ENCODE measurements at places on chromosomes 3 and 15.

GRCh38 chr3:34346656-34347055, 548.2 kb downstream of the PDCD6IP start:
- no peak for DNase-seq

DNA sequence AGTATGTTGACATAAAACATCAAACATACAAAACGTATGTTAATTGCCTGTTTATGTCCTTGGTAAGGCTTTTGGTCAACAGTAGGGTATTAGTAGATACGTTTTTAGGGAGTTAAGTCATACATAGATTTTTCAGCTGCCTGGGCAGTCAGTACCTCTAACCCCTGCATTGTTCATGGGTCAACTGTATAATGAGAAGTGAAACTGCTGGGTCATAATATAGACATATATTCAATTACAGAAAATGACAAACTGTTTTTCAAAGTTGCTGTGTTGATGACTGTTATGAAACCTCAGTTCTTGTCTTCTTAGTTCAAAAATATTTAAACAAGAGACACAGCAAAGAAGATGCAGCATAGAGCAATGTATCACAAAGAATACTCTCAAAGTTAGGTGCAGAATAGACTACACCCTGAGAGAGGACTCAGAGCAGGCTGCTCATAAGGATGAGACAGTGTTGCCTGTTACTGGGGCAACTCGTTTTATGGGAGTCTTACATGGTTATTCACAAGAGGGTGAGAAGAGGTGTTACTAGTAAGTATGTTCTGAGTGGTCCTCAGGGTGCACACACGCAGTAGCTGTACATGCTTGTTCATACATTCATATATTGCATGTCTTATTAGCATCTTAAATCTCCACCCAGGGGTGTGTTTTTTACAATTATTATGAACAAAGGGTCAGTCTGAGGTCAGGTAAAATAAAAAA, 53.1 kb upstream of the ADAMTS17 start:
- no peak for DNase-seq

DNA sequence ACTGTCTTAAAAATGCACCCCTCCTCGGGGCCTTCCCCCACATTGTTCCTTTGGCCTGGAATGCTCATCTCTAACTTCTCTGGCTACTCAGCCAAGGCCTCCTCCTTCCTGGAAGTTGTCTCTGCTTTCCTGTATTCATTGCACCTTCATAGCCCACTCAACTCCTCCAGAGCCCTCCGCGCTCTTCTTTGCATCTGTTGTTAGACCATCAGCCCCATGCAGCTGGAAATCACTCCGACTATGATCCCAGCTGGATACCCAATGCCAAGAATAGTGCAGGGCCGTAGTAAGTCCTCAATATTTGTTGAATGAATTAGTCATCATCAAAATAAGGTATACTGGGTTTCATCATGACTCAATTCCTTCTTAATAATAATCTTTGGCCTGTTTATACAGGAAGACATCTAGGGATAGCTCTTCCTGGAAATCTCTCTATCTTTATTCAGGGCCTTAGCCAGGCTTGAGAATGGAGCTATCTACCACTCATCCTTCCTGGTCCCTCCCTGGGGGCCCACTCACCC, 112.7 kb downstream of the SYNPR start:
- DNase-seq: no peak

DNA sequence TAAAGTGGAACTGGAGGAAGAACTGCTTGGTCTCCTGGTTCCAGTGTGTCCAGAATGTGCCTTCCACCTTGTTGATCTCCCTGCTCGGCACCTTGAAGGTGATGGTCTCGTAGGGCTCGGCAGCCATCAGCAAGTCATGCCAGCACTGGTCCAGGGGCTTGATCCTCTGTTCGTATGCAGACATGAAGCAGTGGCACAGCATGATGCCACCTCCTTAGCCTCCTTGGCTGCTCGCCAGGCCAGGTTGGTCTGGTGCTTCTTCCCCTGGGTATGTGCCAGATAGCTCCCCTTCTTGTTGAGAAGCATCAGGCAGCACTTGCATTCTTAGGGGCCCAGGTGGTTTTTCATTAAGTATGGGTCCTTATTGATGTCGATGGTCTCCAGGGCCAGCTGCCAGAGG, 17.8 kb upstream of the TXNRD3 start:
- DNase-seq: no peak

GRCh38 chr15:81336568-81336967, 12.6 kb upstream of the STARD5 start:
- DNase-seq: no peak

- DNase-seq: no peak
These were observed 24.0 kb upstream of the FRMD5 start for GRCh38 chr15:44219073-44219472.

GRCh38 chr3:66195347-66195783, 25.4 kb upstream of the SLC25A26 start:
- DNase-seq: no peak

GRCh38 chr15:90320885-90321278, 31.2 kb upstream of the ZNF774 start:
- no peak for DNase-seq

GRCh38 chr15:58703610-58704009, 45.9 kb downstream of the ADAM10 start:
- DNase-seq: no peak

DNA sequence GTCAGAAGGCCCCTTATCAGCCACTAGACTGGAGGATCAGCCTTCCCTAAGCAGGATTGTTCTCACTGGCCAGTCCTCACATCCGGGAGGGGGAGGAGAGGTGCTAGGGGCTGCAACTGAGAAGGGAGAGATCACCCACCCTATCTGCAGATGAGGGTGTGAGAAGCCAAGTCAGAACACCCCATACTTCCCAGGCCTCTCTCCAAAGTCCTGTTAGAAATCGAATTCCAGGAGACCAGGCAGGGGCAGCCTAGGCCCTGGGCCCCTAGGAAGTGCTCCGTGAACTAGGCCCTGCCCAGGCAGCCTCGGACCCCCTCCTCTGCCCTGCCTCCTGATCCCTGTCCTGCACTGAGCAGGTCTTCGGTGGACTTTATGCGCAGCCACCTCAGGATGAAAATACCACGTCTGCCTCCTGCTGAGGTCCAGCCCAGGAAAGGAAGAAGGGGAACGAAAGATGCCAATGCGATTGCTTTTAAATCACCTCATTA, 933 bp downstream of the DZIP1L start:
- DNase-seq: no peak

DNA sequence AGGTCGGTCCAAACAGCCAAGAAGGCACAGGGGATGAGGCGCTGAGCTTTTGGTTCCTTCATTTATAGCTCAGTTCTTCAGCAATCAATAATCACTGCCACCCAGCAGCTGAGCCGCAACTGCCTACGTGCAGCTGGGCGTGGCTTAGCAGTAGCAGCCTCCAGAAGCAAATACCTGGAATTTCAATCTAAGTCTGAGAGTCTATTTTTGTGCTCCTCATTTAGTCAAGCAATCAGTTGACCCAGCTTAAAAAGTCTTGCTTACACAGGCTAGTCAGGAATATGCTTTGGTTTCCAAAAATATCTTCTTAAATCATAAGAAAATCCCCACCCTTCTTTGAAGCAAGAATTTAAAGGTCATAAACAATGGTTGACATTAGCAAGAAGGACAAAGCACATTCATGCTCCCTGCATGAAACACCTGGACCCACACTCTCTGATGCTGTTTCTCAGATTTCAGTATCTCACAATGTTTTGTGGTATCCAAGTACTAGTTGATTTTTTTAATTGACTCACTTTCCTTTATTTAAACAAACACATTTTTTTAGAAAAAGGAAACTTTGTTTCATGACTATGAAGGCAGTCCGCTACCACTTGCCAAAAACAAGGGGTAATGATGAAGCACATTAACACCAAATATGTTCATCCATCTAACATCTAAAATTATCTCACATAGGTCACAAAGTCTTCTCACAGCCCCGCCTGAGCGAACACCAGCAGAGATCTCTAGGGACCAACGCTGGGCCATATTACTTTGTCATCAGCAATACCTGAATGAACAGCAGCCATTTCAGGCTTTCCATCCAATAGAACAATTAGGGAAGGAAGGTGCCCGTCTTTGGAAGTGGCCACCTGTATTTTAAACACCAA, 106.1 kb downstream of the OXNAD1 start:
- no peak for DNase-seq

DNA sequence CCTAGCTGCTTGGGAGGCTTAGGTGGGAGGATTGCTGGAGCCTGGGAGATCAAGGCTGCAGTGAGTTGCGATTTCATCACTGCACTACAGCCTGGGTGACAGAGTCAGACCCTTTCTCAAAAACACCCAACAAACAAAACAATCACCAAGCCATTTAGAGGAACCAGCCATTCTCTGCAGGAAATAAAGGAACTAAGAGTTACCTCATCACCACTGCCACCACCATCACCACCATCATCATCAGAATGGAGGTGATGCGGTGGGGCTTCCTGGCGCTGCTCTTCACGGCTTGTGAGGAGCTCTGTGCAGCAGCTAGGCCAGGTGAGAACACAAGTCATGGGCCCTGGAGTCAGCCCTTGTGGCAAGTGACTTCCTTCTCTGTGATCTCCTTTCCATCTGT, 37.7 kb upstream of the KLHL25 start:
- no peak for DNase-seq

DNA sequence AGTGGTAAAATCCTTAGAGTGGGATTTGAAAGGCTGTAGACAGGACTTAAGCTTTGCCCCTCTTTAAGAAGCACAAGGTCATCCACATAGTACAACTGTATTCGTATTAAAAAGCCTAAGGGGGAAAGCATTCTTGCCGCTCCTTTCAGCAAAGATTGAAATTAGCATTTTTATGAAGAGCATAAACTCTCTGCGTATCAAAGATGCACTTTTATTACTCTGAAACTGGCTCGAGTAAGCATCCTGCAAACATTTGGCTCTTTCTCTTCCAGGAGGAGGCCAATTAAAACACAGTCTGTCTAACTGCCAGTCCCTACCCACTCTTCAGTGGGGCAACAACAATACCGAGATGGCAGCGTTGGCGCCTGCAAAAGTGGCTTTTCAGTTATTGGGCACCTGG, 192.5 kb upstream of the TPRG1 start:
- no peak for DNase-seq

DNA sequence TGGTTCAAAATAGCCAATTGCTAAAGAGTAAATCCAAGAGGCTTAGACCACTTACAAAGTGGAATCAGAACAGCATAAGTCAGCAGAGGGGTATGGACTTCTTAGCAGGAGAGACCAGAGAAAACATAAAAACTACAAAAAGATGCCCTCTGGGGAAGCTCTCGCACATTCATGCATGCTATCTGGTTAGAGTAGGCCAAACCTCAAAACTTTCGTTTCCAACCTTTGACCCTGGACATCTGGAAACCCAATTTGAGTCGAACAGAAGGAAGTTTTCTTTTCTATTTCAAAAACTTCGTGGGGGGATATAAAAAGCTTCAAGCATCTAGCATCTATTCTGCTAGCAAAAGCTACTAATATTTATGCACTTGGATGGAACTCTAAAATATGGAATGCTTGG, 523.9 kb upstream of the AGTR1 start:
- no peak for DNase-seq

Data from activated CD8-positive, alpha-beta memory T cell treated with anti-CD3 and anti-CD28 coated beads for 48 hours (primary cell).